Heart right ventricle (tissue), 16 donors: ENCODE measurements at places on chromosomes 1 and 21. TPM values are rescaled to one million over a fixed set of nuclear protein-coding genes. Genes with fewer than 3 reads are reported as not detected.

The SUSD4 gene
- 0.99 TPM for polyA plus RNA-seq

The NBPF6 gene
- not detected for polyA plus RNA-seq

The ERICH3 gene
- 0.01 TPM for polyA plus RNA-seq

DNA sequence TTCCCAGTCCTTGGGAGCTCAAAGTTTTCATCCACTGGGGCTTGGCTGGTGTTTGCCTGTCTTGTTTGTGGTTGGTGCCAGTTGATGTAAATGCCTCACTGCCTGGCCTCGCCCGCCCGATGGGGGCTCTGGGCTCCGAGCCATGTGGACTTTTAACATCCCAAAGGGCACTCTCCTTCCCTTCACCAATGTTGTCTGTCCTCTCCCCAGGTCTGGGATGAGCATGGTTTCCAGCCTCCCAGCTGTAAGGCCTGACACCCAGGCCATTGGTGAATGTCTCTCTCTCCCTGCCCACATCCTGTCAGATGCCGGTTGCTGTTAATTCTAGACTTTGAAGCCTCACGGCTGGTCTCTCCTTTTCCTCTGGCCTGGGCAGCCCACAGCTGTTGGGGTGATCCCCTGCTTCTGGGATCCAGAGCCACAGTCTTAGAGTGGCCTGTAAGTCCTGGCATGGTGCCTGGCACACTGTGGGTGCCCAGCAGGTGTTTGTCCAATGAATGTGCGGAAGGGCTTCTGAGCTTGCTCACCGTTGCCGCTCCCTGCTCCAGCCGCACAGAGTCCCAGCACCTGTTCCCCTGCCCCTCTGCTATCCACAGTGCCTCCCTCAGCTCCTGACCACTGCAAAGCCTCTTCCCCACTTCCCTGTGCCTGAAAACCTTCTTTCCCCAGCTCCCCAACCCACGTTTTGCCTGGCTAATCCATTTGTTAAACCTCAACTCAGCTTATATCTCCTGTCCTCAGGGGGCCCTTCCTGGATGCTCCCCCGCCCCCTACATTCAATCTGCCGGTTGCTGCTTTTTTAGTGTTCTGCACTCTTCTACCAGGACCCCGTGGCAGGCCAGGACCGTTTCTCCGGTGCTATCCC, 3.3 kb upstream of the C1orf174 start:
- DNase-seq: no peak

DNA sequence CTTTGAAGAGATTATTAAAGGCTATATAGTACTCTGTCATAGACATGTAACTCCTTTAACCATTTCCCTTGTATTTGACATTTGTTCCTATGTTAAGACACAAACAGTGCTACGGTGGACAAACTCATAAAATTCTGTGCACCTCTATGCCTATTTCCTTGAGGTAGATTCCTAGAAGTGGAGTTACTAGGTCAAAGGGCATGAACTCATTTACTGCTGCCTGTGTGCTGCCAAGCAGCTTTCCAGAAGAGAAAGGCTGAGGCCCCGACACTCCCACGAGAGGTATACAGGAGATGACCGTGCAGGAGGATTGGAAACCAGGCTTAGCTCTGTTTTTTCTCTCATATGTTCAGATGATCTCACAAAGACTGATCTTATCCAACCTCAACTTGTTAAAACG, 34.4 kb upstream of the TENT5C start:
- DNase-seq: no peak

DNA sequence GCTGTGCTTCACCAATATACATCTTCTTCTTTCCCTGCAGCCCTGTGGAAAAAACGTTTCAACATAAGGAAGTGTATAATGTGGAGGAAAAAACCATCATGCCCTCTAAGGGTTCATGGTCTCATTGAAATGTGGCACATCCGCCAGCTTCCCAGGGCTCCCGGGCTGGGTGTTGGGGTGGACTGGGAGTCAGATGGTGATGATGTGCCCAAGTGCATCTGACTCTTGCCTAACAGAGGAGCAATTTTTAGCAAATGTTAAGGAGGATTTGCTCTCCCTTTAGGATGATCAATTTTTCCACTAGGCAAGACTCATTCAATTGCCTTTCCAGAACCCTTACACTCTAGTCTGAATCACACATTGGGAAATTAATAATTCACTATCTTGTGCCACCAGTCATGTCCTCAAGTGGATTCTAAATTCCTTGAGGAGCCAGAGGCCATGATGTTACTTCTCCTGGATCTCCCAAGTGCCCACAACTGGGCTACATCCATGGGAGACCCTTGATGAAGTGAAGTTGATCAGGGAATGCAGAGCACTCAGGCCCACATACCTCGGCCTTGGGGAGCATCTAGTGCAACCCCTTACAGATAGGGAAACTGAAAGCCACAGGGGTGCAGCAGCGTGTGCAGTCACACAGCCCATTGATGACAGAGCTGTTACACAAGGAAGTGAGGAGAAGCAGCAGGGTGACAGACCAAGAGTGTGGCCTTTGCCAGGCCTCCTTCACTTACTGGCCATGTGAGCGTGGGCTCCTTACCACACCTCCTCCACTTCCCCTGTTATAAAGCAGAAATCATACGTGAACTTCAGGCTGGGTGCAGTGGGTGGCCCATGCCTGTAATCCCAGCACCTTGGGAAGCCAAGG, 100.0 kb upstream of the SLC44A3 start:
- DNase-seq: no peak

GRCh38 chr1:204190212-204191211, 5.8 kb downstream of the KISS1 start:
- no peak for DNase-seq

GRCh38 chr1:31691951-31692350, 11.9 kb downstream of the COL16A1 start:
- DNase-seq: no peak
